Substantia nigra (tissue), 51 donors: ENCODE measurements at places on chromosomes 1 and 21.

- no peak for DNase-seq
Measured at GRCh38 chr1:214417545-214418210, 133.7 kb downstream of the PTPN14 start.

DNA sequence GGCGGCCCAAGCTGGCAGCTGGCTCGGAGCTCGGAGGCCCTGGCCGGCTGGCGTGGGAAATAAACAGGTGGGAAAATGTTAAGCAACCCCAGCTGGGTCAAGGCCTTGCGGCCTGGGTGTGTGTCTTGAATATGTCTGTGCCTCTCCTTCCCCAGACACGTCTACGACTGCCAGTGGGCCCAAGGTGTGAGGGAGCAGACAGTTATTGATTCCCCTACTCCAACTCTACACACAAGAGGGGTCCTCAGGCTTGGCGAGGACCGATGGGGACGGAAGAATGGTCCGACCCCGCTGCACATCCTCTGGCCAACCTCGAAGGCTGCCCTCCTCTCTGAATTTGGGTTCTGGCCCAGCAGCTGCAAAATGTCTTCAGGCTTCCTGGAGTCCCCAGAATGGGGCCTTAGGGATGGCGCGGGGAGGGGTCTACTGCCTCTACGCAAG is 2.2 kb downstream of the IL22RA1 start:
- no peak for DNase-seq

DNA sequence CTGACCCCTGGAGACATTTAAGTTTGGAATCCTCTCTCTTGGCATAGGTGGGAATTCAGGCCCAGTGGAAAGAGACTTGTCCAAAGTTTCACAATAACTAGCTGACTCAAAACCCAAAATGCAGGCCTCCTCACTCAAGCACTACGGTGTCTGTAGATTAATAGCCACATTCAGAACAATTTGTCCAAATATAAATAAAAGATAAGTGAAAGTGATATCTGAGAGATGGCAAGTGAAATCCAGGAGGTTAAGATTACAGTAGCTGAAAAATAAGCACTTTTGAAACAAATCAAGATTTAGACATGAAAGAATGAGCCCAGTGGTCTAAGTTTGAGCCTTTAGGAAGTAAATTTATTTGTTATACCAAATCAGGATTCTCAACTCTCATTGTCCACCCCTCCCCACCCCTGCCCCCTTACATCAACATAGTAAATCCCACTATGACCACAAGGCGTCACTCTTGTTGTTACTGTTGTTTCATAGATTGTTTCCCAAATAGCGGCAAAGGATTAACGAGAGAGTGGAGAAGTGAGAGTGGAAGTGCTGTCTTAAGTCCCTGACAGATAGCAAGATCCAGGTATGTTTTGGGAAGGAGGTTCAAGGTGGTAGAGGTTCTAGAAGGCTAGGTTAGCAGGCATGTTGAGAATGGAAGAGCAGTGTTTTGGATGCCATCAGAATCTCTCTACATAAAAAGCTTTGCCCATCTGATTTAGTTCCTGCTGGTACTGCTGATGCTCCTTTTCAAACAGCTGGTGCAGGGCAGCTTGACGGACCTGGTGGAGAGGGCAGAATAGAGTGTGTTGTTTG is 7.1 kb upstream of the TPM3 start:
- no peak for DNase-seq

GRCh38 chr1:173581383-173582079 is 21.3 kb downstream of the SLC9C2 start:
- DNase-seq, result no peak
